Dermis microvascular lymphatic vessel endothelial cell (primary cell): ENCODE measurements at places on chromosomes 2 and 18.

DNA sequence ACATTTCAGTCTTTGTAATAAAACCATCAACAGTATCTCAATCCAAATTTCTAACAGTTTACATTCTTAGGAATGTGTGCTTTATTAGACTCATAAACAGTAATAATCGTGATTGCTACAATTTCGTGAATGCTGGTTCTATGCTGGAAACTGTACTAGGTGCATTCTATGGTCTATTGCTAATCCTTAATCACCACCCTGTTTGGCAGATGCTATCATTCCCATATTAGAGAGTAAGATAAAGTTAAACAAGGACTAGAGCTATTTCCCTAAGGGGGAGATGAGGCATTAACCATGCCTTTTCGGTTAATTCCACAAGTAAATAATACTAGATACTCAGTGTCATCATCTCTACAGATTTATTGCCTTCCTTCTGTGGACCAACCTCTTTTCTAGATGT, 244.0 kb downstream of the PAX3 start:
- DNase-seq: no peak

DNA sequence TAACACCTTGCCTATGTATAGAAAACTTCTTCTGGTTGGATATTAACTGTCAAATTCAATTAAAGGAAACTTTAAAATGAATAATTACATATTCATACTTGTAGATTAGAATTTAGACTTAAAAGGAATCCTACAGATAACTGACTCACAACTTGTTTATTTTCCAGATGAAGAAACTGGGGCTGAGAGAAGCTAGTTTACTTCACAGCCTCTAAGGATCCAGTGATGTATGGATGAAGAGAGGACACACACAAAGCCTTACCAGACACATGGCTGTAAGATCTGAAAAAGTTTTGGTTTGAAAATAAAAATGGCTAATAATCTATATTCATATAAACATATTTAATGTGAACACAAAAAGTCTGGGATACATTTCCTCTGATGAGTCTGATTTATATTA, 72.3 kb downstream of the PRELID3A start:
- no peak for DNase-seq

DNA sequence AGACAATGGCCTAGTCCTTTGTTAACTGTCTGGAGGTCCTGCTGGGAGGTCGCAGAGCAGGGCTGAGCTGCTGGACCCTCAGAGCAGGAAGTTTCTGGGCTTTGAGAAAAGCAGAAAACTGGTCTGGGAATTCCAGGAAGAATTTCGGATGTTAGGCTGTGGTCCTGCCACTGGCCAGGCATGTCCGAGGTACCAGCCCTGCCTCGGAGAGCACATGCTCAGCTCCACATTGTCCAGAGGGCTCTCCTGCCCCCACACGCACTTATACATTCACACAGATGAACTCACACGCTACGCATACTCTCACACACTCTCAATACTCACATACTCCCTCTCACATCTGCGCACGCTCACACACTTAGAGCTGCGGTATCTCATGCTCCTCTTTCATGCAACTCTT, 146.1 kb downstream of the NCK2 start:
- DNase-seq: no peak

DNA sequence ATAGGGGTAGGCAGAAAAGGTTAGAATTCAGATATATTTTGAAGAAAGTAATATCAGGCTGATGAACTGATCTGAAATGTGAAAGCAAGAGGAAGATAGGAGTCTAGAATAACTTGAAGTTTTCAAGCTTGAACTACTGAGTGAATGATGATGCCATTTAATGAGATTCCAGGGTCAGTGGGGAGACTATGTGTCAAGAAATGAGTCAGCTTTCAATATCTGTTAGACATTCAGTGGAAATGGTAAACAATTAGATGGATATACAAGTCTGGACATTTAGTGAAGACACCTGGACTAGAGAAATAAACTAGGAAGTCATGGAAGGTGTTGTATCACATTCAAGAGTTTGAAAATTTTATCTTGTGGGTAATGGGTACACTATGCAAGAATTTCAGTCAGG, 326.9 kb downstream of the FSIP2 start:
- no peak for DNase-seq

DNA sequence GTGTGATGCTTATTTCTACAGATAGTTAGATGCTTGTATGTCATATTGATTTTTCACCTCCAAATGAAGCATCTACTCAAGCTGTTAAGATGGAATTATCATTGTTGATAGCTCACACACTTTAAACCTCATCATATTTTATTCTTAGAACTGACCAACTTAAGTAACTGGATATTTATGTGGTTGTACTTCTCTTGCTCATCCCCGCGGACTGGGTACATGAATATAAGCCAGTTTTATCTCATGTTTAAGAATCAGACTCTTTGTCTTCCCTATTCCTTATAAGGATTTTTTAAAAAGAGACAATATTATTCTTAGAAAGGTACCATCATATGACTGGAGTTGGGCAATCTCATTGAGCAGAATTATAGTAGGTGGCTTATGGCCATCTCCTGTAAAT, 358.7 kb downstream of the DSC3 start:
- no peak for DNase-seq

- no peak for DNase-seq
These were observed 1179.7 kb downstream of the DSC3 start for GRCh38 chr18:29862824-29863223.

DNA sequence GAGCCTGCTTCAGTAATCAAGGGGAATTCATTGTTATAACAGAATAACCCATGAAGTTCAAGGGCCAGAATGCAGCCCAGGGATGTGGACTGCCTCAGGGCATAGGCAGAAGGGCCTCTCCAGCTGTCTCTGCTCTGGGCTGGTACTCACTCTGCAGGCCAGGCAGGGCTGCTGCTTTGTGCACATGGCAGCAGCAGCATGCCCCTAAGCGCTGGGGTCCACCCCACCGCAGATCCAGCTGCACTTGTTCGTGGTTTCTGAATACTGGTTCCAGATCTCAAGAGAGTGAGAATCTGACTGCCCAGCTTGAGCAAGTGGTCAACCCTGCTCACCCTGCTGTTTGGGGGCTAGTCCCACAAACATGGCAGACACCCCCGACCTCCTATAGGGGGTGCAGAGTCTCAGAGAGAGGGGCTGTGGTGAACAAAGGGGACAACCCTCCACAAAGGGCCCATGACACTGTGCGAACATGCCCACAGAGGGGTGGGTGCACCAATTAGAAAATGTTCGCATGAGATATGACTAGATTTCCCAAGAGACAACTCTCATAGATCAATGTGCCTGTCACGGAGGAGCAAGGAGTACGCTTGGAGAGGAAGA, 87.3 kb downstream of the ACTR3 start:
- no peak for DNase-seq
